Stimulated activated effector memory CD8-positive, alpha-beta T cell treated with anti-CD3 and anti-CD28 coated beads, Interleukin-12 subunit alpha, Interleukin-12 subunit beta, amount 100 ng/mL, for 72 hours (primary cell): ENCODE measurements at places on chromosomes 5 and 9.

DNA sequence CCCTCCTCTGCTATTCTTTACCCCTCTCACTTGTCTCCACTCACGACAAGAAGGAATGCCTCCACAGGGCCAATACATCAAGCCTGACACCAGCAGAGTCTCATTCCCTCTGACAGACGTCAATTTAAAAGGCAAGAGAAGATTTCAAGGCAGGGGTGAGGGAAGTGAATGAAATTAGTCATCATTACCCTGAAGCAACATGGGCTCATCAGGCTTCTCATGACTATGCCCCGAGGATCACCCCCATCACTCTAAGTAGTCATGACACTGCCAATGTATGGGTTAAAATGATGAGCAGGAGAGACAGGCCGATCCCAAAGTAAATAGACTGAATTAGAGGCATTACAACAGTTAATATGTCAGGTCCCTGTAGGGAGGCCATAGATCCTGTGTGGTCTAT is 504.4 kb downstream of the TLE4 start:
- DNase-seq, result no peak

GRCh38 chr5:176175101-176175852 is 62.9 kb upstream of the SIMC1 start:
- DNase-seq, result no peak

DNA sequence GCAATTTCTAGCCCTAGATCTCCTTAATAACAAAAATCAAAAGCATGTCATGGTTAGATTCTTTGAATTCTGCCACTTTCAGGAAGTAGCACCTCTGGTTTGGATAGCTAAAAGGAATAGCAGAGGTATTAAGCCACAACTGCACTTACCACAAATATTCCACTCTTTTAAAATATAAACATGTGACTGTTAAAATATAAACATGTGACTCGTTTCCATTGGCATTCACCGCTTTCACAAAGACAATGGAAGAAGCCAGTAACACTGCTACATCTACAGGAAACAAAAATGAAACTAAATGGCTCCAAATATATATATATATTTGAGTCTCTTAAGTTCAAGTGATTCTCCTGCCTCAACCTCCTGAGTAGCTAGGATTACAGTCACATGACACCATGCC is 222.9 kb downstream of the ARL15 start:
- DNase-seq, result no peak

GRCh38 chr9:93091056-93091452 is 5.0 kb upstream of the CARD19 start:
- DNase-seq, result no peak

DNA sequence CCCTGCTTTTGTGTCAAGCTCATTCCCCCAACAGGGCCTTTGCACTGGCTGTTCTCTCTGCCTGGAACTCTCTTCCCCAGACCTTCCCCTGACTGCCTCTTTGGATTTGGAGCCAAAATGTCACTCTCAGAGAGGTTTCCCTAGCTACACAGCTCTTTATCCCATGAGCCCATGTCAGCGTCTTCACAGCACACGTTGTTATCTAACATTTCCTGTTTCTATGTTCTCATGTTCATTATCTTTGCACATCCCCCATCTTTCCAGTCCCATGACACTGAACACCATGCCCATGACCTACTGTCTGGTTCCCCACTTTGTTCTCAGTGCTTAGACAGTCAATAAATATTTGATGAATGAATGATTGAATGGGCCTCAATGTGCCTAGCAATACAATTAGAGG is 26.3 kb upstream of the ARSI start:
- DNase-seq, result no peak

GRCh38 chr5:119059740-119060255 is 11.1 kb upstream of the DMXL1 start:
- no peak for DNase-seq

DNA sequence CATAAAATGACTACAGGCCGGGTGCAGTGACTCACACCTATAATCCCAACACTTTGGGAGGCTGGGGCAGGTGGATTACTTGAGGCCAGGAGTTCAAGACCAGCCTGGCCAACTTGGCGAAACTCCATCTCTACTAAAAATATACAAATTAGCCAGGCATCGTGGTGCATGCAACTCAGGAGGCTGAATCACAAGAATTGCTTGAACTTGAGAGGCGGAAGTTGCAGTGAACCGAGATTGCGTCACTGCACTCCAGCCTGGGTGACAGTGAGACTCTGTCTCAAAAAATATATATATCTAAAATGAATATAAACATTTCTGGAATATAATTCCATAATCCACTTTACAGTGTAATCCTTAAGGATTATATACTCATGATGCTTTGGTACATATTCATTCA is 66.5 kb downstream of the TEX10 start:
- DNase-seq, result no peak

GRCh38 chr5:138579517-138579863 is 4.3 kb upstream of the HSPA9 start:
- DNase-seq, result no peak

DNA sequence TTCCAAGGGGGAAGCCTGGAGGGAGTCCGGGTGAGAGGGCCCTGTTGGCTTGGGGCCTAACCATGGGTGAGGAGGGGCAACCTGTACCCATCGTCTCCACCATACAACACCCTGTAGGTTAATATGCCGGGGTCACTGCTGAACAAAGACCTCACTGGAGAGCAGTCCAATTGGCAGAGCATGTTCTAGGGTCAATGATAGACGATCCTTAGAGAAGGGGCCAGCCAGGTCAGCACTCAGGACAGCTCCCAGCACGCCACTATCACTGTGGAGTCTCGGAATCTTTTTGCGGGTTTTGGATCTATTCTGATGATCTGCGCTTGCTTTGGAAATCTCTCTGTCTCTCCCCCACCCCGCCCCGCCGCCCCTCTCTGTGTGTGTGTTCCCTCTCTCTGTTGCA is 218.4 kb upstream of the MVB12B start:
- no peak for DNase-seq

GRCh38 chr5:10592601-10593000 is 28.7 kb downstream of the ANKRD33B start:
- no peak for DNase-seq

- DNase-seq, result no peak
Measured at GRCh38 chr5:132655821-132656773, 1.9 kb upstream of the IL13 start.
